CD4-positive, alpha-beta T cell treated with Interleukin-4 for 4 hours (primary cell): ENCODE measurements at places on chromosomes 3 and 15.

- no peak for DNase-seq
Observed at GRCh38 chr3:10703875-10704274, 112.2 kb upstream of the SLC6A11 start.

DNA sequence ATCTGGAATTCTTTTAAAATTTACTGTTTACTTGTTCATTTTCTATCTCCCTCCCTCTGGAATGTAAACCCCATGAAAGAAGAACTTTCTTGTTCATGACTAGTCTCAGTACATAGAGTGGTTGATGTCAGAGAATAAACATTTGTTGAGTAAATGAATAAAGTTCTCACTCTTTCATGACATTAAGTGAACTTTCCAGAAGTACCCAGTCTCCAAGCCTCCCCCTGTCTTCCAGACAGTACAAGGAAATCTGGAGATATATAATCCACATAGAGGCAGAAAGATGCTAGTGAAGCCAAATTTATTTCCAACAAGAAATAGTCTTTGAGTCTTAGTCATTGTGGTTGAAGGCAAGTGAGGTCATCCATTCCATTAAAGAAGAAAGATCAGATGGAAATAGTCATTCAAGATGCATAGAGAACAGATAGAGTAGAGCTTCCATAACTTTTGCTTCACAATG lies 71.5 kb upstream of the GALNT15 start:
- no peak for DNase-seq

GRCh38 chr15:60372227-60372626 lies 25.6 kb downstream of the ANXA2 start:
- DNase-seq, result no peak

- peak; percentile 76 for DNase-seq
Observed at GRCh38 chr3:152257563-152258035, 11.1 kb upstream of the MBNL1 start.

DNA sequence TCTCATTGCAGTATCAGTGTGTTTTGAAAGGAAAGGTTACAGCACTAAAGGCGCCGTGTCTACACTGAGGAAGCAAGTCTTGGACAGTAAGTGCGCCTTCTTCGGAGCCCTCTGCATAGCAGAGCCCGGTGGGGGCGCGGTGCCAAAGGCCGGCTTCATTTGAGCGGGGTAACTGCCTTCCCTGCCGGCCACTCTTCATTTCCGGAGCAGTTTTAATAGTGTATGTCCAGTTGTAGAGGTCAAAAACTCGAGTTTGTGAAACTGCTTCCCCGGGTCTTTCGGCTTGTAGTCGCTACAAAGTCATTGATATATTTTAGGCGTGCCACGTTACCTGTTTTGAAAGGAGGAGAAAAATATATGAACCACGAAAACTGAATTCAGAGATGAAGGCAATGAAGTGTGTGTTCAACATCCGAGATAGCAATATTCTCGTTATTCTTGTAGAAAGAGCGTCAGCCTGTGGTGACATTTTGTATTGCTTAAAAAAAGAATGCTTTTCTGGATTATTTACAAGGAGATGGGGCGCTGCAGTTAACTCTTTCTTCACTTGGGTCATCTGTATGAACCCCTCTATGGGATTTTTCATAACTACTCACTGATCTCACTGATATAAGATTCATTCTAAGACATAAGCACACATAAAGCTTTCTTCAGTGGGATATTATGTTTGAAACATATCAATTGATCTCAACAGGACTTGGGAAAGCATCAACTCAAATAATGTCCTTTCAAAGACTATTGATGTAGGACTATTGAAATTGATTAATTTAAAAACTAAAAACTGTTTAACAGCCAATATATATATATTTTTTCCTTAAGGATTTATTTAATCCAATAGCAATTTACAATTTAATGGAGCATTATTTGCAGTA lies 3.0 kb downstream of the ALCAM start:
- DNase-seq, result peak; percentile 68

DNA sequence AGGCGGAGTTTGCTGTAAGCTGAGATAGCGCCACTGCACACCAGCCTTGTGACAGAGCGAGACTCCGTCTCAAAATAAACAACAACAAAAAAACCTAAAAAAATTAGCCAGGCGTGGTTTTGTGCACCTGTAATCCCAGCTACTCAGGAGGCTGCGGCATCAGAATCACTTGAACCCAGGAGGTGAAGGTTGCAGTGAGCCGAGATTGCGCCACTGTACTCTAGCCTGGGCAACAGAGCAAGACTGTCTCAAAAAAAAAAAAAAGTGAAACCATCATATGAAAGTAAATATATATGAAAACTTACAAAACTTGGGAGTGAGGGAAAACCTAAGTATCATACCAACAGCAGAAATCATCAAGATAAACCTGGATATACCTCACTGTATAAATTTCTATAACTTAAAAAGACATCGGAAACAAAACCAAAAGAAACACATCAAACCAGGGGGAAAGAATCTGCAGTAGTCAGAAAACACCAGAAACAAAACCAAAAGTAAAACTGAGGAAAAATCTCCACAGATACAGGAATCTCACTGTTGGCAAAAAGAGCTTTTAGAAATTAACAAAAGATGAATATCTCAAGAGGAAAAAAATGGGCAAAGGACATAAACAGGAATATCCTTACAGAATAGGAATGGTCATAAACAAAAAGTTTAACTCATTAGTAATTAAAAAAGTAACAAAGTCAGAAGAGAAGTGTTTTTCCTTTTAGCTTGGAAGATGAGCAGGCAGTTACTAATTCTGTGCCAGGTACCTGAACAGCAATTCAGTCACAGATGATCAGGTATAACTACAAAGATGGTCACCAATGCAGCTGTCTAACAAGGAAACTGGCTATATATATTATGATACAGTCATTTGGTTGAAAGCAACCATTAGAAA lies 41.3 kb downstream of the ETV5 start:
- no peak for DNase-seq
